Epithelial cell of alveolus of lung (primary cell): ENCODE measurements at places on chromosomes 13 and 19. TPM values are rescaled to one million over a fixed set of nuclear protein-coding genes. Genes with fewer than 3 reads are reported as not detected.

ZNF333 gene
- 10.1 and 23.4 TPM in 2 replicates for total RNA-seq

FARSA gene
- 60.8 and 78.4 TPM in 2 replicates for total RNA-seq

KLK6 gene
- total RNA-seq, result not detected in 2 replicates

ZNF610 gene
- 1.4 and 13.9 TPM in 2 replicates for total RNA-seq

SULT2B1 gene
- total RNA-seq, result 0.08 TPM in 1 of 2 replicates, not detected in the other

LILRA1 gene
- total RNA-seq, result not detected in 2 replicates

ZNF83 gene
- 10.7 and 22.2 TPM in 2 replicates for total RNA-seq
